ENCODE measurements at places on chromosomes 3 and 15. TPM values are rescaled to one million over a fixed set of nuclear protein-coding genes. Genes with fewer than 3 reads are reported as not detected.

Gene TRIM42
- total RNA-seq = not detected

Gene CCRL2
- 10.6 TPM for total RNA-seq

Gene OR5K2
- total RNA-seq = not detected

Gene GOLGA8S
- total RNA-seq = not detected

Gene RARB
- not detected for total RNA-seq

GRCh38 chr3:156898296-156898880 is 72.2 kb downstream of the LEKR1 start:
- no peak for DNase-seq

GRCh38 chr3:82474711-82475110 is 713.3 kb upstream of the GBE1 start:
- DNase-seq = no peak

- DNase-seq = no peak
These were observed 39.2 kb downstream of the SNX4 start for GRCh38 chr3:125480656-125481374.

DNA sequence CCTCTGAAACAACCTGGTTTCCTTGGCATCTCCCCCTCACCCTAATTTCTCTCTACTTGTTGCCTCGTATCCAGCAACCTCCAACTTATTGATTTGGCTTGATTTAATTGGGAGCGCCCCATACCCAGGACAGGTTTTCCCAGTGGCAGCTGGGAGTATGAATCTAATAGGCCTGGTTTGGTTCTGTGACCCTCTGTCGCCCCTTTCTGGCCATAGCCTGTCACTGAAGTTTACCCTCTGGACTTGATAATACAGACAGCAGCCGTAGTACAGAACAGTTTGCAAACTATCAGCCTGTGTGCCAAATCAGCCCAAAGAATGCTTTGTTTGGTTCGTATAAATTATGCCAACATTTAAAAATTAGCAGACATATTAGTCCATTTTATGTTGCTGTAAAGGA is 525.1 kb upstream of the GOLIM4 start:
- DNase-seq = no peak

GRCh38 chr3:85476891-85477495 is 518.2 kb downstream of the CADM2 start:
- DNase-seq = no peak

DNA sequence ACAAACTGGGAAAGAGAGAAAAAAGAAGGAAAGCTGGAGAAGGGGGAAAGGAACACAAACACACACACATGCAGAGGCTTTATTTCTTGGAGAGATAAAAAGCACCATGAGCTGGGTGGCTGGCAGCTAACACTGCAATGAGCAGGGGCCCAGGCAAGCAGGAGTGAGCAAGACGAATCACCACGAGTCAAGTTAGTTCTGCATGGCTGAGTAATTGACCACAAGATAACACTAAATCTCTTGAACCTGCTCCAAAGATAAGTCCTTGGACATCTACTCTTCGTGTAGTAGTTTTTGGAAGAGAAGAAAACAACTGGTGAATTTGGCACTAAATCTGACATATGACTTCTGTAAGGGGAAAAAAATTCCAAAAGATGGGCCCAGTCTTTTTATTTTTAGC is 100.9 kb downstream of the MYO5A start:
- DNase-seq = no peak

- no peak for DNase-seq
These were observed 24.3 kb downstream of the HERC1 start for GRCh38 chr15:63809452-63809851.

DNA sequence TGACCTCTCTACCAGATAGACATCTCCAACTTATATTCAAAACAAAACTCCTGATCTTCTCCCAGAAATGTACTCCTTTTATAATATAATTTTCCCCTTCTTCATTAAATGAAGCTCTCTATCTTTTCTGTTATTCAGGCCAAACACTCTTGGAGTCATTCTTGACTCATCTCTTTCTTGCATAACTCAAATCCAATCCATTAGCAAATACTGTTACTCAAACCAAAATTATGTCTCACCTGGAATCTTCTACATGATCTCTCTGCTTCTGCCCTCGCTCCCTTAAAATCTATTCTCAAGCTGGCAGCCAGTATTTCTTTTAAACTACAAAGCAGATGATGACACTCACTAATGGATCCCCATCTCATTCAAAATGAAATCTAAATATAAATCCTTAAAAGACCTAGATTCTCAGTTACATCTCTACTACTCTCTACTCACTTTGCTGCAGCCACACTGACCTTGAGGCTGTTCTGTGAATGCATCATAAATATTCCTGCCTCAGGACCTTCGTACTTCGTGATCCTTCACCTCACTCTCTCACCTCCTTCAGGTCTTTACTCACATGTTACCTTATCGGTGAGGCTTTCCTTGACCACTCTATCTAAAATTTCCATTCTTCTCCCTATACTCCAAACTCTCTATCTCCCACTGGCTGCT is 160.9 kb downstream of the TBC1D5 start:
- no peak for DNase-seq

GRCh38 chr3:5122741-5123706 is 932 bp downstream of the ARL8B start:
- peak; percentile 6 for DNase-seq

DNA sequence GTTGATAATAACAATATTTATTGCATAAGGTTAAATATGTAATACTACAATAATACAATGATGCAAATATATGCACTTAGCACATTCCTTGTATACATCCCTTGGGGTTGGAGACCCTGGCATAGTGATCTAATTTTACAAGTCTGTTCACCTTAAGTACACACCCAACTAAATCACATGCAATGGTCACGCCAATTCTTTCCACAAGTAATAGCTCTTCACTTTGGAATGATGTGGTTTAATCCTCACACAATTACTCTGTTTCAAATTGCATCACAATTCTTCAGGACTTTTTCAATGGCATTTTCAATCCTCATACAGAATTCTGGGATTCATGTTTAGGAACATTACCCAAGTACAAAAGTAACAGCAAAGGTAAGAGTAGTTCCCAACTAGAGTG is 27.3 kb upstream of the SPRED1 start:
- DNase-seq = no peak

DNA sequence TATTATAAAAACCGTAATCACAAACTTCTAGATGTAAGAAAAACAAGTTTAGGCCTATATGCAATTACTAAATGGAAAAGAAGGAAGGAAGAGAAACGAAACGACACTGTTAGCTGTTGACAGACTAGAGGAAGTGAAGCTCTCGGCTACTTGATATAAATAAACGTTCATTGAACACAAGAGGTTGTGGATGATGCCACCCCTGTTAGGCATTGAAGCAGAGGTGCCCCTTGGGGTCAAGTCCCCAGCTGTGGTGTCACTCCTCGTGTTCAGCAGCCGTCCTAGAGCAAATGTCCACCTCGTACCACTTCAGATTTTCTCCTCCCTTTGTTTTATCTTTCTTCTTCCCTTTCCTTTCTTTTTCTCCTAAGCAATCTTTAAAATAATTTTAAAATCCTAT is 146.5 kb upstream of the UBE2E1 start:
- no peak for DNase-seq

GRCh38 chr15:43463507-43463906 is 29.4 kb downstream of the TP53BP1 start:
- DNase-seq = no peak

DNA sequence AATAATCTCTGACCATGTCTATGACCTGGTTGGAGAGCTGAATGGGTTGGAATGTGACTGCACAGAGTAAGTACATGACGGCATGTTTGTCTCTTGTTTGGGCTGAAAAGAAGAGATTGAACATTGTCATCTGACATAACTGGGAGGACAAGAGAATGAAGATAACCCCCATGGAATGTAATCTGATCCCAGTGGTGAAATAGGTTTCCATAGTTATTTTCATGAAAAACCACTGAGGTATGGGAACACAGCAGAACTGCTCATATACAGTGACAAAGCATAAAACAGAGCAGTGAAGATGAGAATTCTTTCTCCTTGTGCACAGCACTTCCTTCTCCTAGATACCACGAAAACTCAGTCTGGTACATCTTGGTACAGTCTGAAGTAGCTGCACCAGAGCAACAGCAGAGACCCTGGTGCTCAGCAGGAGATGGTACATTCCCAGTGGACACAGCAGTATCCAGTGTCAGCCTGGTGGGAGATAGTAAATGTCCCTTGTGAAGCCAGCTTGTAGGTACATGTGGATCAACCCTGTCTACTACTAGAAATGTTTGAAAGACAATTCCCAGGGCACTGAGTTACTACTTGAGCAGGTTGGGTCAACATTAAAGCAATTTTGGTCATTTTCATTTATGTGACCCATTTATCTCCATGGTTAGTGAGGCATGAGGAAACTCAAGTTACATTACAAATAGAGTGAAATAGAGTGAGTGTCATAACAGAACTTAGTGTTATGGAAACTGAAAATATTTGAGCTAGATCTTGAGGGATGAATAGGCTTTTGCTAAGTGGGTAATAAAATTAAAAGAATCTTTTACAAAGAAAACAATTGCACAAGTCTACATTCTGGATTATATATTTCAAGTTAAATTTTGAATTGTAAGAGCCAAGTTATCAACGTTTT is 178.3 kb downstream of the SUCNR1 start:
- no peak for DNase-seq
